ENCODE measurements at places on chromosomes 13 and 19. TPM values are rescaled to one million over a fixed set of nuclear protein-coding genes. Genes with fewer than 3 reads are reported as not detected.
A peak's percentile ranks its signal among the peaks of the same experiment; 100 is the strongest.

- DNase-seq, result no peak
These were observed 23.5 kb downstream of the COL4A2 start for GRCh38 chr13:110330491-110331011.

GRCh38 chr13:41652735-41653361 lies 195.5 kb downstream of the RGCC start:
- DNase-seq, result no peak

The KANK3 gene
- total RNA-seq, result 7.8 TPM

GRCh38 chr19:45283443-45284033 lies 32.5 kb downstream of the MARK4 start:
- DNase-seq, result no peak

- DNase-seq, result no peak
These were observed 1890.9 kb downstream of the PCDH9 start for GRCh38 chr13:65339241-65339640.

DNA sequence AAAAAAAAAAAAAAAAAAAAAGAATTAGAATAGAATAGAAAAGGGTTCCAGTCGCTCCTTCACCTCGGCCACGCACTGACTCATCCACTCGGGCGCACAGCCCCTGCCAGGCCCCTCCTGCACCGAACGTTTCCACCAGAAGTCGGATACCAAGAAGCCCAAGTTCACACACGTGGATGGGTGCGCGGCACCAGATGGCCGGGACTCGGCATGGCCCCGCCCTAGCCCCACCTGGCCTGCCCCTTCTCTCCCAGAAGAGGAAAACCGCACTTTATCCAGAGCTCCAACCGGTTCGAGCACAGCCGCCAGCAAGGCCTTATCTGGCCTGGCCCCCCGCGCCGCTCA lies 5.9 kb downstream of the PRR36 start:
- no peak for DNase-seq

The DLL3 gene
- not detected for total RNA-seq

GRCh38 chr13:79385694-79386093 lies 20.4 kb downstream of the RBM26 start:
- DNase-seq, result no peak

The ZNF382 gene
- total RNA-seq, result 13.0 TPM

DNA sequence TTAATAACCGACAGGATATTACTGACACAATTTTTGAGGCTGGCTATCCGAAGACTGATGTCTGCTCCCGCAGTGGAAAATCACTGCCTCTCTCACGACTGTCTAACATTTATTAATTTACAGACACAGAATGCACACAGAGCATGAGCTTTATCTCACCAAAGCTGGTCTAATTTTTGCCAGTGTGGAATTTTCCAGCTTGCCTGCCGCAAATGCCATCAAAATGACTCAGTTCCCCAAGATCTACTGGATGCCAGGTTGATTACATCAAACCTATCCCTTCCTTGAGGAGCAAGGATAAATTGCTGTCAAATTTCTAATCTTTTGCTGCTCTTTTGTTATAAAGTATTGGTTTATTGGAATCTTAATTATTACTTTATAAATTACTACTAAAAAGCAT lies 1775.1 kb upstream of the PCDH20 start:
- DNase-seq, result no peak

DNA sequence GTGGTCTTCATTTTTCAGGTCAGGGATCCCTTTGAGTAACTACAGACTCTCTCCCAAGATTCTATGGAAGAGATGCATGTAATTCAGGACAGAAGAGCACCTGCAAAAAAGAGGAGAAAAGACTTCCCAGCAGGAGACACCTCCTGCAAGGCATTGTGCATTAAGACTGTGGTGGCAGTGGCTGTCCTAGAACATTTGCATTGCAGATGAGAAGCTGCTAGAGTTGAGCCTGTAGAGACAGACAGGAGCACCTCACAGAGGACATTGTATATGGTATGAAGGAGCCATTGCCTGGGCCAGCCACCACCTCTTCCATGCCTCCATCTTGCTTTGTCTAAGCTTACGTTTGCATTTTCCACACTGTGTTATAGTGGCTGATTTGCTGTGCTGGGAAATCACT lies 11.2 kb upstream of the MYO16 start:
- DNase-seq, result no peak

The ZNF491 gene
- total RNA-seq, result 3.2 TPM

- no peak for DNase-seq
These were observed 19.0 kb upstream of the ATP11A start for GRCh38 chr13:112670864-112671263.

The ATXN8OS gene
- not detected for total RNA-seq

DNA sequence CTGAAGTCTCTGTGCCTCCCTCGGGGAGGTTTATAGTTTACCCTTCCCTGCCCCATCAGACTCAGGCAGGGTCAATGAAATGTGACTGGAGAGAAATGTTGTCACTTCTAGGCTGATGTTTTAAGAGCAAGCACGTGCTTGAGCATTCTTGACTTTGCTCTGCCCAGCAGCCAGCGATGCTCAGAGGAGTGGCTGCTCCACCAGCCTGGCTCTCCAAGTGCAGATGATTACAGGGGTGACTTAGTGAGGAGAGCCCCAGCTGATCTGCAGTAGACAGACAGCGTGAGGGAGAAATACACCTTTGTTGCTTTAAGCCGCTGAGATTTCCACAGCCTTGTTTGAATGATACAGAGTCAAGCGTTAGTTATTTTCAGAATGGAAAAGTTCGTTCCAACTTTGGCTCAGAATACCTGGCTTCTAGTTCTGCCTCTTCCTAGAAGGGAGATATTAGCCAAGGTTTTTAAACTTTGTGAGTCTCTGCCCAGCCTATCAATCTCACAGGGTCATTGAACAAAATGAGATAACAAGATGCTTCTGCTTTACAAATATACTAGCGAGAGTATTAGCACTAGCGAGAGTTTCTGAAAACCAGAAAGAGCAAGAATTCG lies 143.6 kb downstream of the OXGR1 start:
- DNase-seq, result no peak

GRCh38 chr19:6710273-6711077 lies 10.0 kb downstream of the C3 start:
- no peak for DNase-seq

GRCh38 chr13:49220036-49220855 lies at the start of gene MLNR:
Gene MLNR, plus strand, starts transcription at chr13:49220338. Its CDS starts 0 bp downstream, at chr13:49220338.
- no peak for DNase-seq

The HSH2D gene
- total RNA-seq, result 5.6 TPM

DNA sequence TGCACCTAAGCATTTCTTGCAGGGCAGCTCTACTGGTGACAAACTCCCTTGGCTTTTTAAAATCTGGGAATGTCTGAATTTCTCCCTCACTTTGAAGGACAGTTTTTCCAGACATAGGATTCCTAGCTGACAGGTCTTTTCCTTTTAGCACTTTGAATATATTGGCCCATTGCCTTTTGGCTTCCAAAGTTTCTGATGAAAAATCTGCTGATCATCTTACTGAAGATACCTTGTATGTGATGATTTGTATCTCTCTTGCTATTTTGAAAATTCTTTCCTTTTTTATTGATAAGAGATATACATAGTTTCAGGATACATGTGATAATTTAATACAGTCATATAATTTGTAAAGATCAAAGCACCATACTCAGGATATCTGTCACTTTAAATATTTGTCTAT lies 211.1 kb downstream of the ZIC5 start:
- DNase-seq, result no peak

GRCh38 chr13:109698779-109699178 lies 87.6 kb downstream of the IRS2 start:
- DNase-seq, result no peak

DNA sequence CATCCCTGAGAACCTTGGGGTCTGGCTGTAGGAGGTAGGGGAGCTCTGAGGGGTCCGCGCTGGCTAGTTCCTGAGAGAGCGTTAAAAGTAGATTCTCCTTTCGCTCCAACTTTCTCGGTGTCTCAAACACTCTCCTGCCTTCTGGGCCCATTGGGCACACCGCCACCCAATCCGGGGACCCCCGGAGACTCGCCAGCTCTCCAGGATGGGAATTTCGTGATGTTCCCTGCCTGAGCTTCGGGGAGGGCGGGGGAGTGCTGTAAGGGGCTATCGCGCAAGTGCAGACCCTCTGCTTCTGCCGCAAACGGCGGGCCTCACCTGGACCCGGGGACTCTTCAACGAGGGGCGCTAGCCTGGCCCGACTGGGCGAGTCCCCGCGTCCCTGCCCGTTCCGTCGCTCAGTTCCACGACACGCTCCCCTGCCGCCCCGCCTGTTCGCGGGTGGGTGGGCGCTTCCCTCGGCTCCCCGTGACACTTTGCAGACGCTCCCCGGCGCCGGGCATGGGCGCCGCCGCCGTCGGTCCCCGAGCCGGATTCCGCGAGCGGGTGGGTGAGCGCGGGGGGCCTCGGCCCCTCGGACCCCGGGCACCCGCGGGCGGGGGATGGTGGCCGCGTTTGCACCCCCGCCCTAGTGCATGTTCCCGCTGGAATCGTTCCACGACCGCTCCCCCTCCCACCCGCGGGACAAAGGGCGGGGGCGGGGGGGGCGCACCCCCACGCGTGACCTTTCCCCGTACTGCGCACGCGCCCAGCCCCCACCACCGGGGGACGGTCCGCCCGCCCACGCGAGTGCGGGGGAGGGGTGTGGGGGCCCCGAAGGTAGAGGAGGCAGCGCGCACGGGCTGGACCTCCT lies at the start of gene CCDC106:
Gene CCDC106, plus strand, starts transcription at position 481 of the 853 bp plus-strand sequence. CDS start 835 bp downstream, outside the sequence.
- DNase-seq, result no peak

The PSG6 gene
- not detected for total RNA-seq

The MUC16 gene
- total RNA-seq, result 16.2 TPM

The ZNF701 gene
- total RNA-seq, result 21.0 TPM

The SHFL gene
- total RNA-seq, result 34.1 TPM

DNA sequence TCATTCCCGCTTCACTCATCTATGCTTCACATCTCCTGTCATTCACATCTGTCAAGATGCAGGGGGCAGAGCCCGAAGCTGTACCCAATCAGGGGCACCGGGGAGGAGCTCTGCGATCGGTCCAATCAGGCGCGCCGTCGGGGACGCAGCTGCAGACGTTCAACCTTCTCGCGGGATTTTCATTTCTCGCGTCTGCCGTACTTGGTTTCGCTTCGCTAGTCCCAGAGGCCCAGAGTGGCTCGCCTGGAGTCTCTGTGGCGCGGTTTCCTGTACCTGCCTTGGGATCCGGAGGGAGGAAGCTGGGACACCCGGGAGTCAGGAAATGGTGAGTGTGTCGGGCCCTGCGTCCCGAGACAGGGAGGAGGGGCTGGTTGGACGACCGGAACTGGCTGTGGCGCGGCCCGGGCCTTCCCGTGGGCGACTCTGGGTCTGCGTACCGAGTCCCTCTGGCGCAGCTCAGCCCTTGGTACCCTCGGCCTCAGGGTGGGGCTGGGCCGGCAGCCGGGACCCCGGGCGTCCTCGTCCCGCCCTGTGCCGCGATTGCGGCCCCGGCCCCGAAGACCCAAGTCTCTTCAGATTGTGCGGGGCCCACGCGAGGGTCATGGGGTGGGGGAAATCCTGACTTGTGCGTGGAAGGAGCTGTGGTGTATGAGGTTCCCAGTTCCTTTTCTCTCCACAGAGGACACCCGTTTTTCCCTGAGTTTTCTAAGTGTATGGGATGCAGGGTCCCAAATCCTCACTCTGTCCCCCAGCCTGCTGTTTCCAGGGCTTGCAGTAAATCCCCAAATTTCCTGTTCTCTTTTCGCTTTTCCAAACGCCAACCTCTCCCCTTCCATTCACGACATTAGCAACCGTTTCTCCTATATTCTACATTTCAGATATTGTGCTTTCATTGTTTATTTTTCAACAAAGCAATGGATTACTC lies at the start of gene ZNF136:
Gene ZNF136, plus strand, starts transcription at position 215 of the 925 bp plus-strand sequence. Its CDS starts 108 bp downstream, at position 323.
- DNase-seq, result peak; percentile 96

Measured in breast epithelium (tissue), 4 donors.